Sigmoid colon (tissue), 7 donors: ENCODE measurements at places on chromosomes 1 and 21. TPM values are rescaled to one million over a fixed set of nuclear protein-coding genes. Genes with fewer than 3 reads are reported as not detected.

- H3K27me3 ChIP-seq = no peaks in the 10 kb centered on the region
- no peak overlapping the region for H3K27ac ChIP-seq
- peaks cover 27% of the 10 kb centered on the region for H3K4me1 ChIP-seq
- no peak for DNase-seq
- no peak overlapping the region for H3K4me3 ChIP-seq
- H3K36me3 ChIP-seq = no peaks in the 10 kb centered on the region
Observed at GRCh38 chr1:15325375-15326085, 78.5 kb downstream of the FHAD1 start.

DNA sequence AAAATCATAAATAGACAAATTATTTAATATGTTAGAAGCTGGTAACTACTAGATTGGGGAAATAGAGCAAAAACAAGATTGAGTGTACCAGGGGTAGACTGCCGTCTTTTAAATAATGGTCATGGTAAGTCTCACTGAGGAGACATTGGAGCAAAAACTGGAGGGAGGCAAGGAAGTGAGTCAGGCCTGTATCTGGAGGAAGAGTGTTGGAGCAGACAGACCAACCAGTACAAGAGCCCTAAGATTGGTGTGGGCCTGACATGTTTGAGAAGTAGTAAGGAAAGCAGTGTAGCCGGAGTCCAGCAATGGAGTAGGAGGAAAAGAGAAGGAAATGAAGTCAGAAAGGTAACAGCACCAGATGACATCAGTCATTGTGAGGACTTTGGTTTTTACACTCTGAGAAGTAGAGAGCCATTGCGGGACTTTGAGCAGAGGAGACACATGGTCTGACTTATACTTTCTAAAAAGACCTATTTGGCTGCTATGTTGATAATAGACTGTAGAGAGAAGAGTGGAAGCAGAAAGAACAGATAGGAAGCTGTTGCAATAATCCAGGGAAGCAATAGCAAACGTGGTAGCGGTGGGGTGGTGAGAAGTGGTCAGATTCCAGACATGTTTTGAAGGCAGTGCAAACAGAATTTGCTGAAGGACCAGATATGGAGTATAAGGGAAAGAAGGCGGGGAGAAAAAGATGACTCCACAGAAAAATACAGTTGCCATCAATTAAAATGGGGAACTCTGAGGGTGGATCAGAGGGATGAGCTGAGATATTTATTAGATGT is 44.7 kb upstream of the GJA5 start:
- H3K27me3 ChIP-seq = no peaks in the 10 kb centered on the region
- no peak overlapping the region for H3K4me3 ChIP-seq
- H3K36me3 ChIP-seq = no peaks in the 10 kb centered on the region
- no peak overlapping the region for H3K27ac ChIP-seq

DNA sequence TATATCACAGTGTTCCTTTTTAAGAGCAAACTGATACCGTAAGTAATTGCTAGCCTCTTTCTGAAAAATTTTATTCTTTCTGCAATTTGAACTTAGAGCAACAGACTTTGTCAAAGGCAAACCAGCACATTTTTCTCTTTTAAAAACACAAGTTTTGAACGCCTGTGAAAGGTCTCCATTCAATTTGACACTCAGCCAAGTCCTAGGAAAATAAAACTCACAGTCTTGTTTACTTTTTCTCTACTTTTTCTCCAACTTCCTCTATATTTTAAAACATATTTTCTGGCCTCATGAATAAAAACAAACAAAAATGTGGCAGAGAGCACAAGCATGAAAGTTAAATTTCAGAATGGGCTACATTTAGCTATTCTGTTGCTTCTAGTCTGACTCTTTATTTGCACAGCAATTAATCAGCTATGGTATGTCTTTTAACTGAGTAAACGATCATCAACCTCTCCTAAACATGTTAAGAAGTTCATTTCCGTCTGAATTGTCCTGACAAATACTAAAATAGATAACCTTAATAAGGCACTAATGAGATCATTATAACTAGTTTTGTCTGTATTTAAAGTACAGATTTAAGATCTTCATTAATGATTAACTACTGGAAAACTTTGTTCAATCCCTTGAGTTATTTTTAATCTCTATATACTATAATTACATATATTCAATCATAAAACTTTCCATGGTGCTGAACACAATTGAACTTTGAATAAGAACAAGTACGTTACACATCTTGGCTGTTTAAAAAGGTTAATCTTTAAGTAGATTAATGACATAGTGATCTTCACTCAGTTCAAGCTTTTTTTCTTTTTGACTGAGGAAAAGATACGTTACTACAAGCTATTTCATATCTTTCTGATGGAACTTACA is 550.6 kb downstream of the PTBP2 start:
- no peak overlapping the region for H3K4me3 ChIP-seq
- no peaks in the 10 kb centered on the region for H3K27me3 ChIP-seq
- H3K4me1 ChIP-seq = no peaks in the 10 kb centered on the region

- H3K4me3 ChIP-seq = no peak overlapping the region
- H3K27ac ChIP-seq = no peak overlapping the region
- no peaks in the 10 kb centered on the region for H3K36me3 ChIP-seq
- DNase-seq = no peak
- H3K27me3 ChIP-seq = no peaks in the 10 kb centered on the region
- no peaks in the 10 kb centered on the region for H3K4me1 ChIP-seq
Observed at GRCh38 chr1:7905262-7905661, 35.4 kb downstream of the TNFRSF9 start.

LINGO4 gene
- polyA plus RNA-seq = not detected

DNA sequence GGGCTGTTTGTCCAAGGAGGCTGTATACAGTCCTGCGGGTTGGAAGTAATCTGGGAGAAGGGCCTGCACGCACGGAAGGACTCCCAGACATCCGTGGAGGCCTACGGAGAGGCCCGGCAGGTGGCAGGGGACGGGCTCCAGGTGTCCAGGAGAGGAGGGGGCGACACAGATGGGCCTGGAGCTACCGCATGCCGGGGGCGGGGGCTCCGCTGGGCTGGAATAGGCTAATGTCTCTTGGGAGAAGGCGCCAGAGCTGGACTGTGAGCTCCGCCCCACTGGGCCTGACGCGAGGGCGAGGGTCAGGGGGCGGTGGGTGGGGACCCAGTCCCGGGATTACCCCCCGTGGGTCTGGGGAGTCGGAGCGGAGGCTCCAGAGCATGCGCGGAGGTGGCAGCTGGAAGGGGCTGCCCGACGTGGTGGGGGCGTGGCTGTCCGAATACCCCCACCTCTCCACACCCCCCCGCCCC is 659 bp downstream of the AGO1 start:
- peak overlapping the region; percentile 84 for H3K27ac ChIP-seq
- peaks cover 2% of the 10 kb centered on the region for H3K36me3 ChIP-seq
- H3K27me3 ChIP-seq = no peaks in the 10 kb centered on the region

GRCh38 chr1:161985301-161985822 is 38.3 kb downstream of the OLFML2B start:
- H3K4me3 ChIP-seq = no peak overlapping the region
- no peak overlapping the region for H3K27ac ChIP-seq
- H3K27me3 ChIP-seq = no peaks in the 10 kb centered on the region
- DNase-seq = no peak
- H3K4me1 ChIP-seq = peaks cover 68% of the 10 kb centered on the region

DNA sequence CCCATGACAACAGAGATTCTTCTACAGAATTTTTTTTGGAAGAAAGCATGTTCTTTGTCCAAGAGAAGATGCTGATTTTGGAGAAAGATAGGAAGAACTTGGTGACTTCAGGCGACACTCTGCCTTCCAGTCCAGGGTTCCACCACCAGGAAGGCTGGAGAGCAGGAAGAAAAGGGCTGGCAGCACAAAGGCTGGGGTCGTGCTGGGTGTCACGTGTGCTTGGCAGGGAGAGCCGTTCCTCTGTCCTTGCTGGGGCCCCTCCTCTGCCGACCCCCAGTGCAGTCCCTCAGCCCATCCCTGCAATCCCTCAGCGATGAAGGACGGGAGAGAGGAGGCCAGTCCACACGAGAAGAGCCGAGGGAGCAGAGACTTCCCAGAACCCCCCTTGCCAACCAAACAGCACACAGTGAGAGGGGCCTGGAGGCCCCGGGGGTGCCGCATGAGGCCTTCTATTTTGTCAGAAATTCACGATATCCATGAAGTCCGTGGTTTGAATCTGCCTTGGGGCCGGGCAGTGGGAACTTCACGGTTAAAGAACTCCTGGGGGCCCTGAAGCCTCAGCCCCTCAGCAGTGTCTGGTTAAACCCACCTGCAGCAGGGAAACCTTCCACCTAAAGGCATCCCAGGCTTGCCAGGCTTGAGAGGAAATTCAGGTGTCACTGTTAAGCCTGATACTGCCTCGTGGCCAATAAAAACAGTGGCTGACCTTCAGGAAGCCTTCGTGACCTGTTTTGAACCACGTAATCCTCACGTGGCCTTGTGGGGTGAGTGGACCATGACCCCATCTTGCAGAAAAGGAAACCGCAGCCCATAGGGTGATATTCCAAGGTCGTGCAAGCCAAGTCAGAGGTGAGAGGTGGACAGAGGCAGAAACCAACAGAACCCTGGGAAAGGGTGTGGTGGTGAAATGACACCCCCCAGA is 3.4 kb downstream of the KRTAP10-12 start:
- no peak overlapping the region for H3K4me3 ChIP-seq
- H3K27ac ChIP-seq = no peak overlapping the region
- H3K36me3 ChIP-seq = no peaks in the 10 kb centered on the region

FCAMR gene
- polyA plus RNA-seq = not detected

FCRL2 gene
- not detected for polyA plus RNA-seq

DNA sequence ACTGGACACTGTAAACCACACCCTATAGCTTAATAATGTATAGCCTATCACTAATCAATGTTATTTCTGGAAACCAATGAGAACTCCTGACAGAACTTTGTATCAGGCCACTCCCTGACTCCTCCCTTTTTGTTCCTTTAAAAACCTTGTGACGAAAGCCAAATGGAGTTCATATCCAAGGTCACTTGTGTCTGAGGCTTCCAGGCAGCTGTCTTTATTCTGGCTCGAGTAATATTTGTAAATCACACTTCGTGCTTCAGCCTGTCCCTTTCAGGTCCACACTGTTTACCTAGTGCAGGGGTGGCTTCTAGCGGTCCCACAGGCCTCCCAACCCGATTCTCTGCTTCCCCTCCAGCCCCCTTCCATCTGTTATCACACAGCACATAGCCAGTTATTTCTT is 16.2 kb upstream of the CAPN9 start:
- H3K4me3 ChIP-seq = no peak overlapping the region
- H3K36me3 ChIP-seq = no peaks in the 10 kb centered on the region
- DNase-seq = no peak
- no peak overlapping the region for H3K27ac ChIP-seq

- H3K4me1 ChIP-seq = peaks cover 48% of the 10 kb centered on the region
- H3K36me3 ChIP-seq = no peaks in the 10 kb centered on the region
- H3K27me3 ChIP-seq = no peaks in the 10 kb centered on the region
- H3K27ac ChIP-seq = peak overlapping the region; percentile 99
- peak overlapping the region; percentile 95 for H3K4me3 ChIP-seq
Observed at GRCh38 chr1:33348676-33349080, 27.8 kb upstream of the A3GALT2 start.

GRCh38 chr1:171195767-171196166 is 10.7 kb downstream of the FMO2 start:
- no peak for DNase-seq
- H3K27ac ChIP-seq = no peak overlapping the region
- no peaks in the 10 kb centered on the region for H3K27me3 ChIP-seq
- no peaks in the 10 kb centered on the region for H3K36me3 ChIP-seq
- H3K4me3 ChIP-seq = no peak overlapping the region

GJB3 gene
- 11.0 TPM for polyA plus RNA-seq

CPLANE2 gene
- polyA plus RNA-seq = 3.7 TPM

DNA sequence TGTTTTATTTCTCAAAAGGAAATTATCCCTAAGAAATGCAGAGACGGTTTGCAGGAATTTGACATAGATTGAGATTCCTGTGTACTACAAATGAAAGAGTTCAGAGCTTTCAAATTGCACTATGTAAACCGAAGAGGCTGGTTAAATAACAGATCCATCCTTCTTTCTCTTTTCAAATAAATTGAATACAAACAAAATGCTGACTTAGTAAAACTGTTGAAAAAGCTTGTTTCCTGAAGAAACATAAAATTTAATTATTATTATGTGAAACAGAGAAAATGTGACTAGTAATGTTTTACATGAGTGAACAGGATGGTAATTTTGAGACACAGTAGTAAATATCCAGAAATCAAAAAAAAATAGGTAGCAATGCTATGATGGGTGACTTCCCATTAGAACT is 441.2 kb downstream of the LRRIQ3 start:
- DNase-seq = no peak
- no peaks in the 10 kb centered on the region for H3K27me3 ChIP-seq
- no peak overlapping the region for H3K4me3 ChIP-seq

- no peak for DNase-seq
- H3K36me3 ChIP-seq = no peaks in the 10 kb centered on the region
- H3K27me3 ChIP-seq = no peaks in the 10 kb centered on the region
- no peaks in the 10 kb centered on the region for H3K4me1 ChIP-seq
- H3K27ac ChIP-seq = no peak overlapping the region
- no peak overlapping the region for H3K4me3 ChIP-seq
Observed at GRCh38 chr1:111142356-111142975, 2.4 kb downstream of the CEPT1 start.

COL24A1 gene
- not detected for polyA plus RNA-seq

GRCh38 chr1:28288487-28288886 is 29.2 kb downstream of the SESN2 start:
- no peaks in the 10 kb centered on the region for H3K4me1 ChIP-seq
- DNase-seq = no peak

DMBX1 gene
- polyA plus RNA-seq = not detected

GRCh38 chr1:55423376-55423775 is 208.2 kb upstream of the USP24 start:
- DNase-seq = no peak
- no peak overlapping the region for H3K27ac ChIP-seq
- no peaks in the 10 kb centered on the region for H3K27me3 ChIP-seq

DNA sequence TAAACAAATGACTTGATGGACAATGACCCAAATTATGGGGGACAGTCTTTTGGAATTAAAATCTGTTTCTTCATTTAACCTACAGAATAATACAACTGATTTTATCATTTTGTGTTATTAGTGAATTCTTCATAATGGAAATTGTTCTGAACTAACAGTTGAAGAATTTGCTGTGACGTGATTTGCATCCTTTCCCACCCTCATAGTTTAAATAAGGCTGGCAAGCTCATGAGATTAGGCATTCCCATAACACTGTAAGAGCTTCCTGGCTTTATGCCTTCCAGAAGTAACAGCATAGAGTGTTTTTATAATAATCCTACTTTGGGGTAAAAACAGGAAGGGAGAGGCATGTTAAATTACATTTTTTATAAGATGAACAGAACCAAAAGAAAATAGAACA is 95.7 kb downstream of the ATP6V1G3 start:
- no peak overlapping the region for H3K27ac ChIP-seq
- no peak for DNase-seq
- H3K4me3 ChIP-seq = no peak overlapping the region
- no peaks in the 10 kb centered on the region for H3K36me3 ChIP-seq
- no peaks in the 10 kb centered on the region for H3K27me3 ChIP-seq
